ENCODE measurements at places on chromosomes 7 and 10.

GRCh38 chr10:118207470-118208007 is 134.6 kb downstream of the FAM204A start:
- DNase-seq, result no peak

- DNase-seq, result no peak
Measured at GRCh38 chr7:103912891-103913605, 76.4 kb downstream of the RELN start.

- no peak for DNase-seq
Measured at GRCh38 chr10:44425466-44425865, 40.6 kb upstream of the CXCL12 start.

GRCh38 chr7:17501441-17502212 is 203.2 kb downstream of the AHR start:
- no peak for DNase-seq

DNA sequence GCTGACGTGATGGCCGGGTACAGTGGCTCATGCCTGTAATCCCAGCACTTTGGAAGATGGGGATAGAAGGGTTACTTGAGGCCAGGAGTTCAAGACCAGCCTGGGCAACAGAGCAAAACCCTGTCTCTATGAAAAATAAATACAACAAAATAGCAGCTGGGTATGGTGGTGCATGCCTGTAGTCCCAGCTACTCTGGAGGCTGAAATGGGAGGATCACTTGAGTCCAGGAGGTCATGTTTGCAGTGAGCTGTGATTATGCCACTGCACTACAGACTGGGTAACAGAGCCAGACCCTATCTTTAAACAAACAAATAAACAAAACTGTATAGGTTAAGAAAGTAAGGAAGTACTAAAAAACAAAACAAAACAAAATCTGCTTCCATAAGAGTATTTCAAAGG is 6.2 kb upstream of the CUL2 start:
- no peak for DNase-seq

DNA sequence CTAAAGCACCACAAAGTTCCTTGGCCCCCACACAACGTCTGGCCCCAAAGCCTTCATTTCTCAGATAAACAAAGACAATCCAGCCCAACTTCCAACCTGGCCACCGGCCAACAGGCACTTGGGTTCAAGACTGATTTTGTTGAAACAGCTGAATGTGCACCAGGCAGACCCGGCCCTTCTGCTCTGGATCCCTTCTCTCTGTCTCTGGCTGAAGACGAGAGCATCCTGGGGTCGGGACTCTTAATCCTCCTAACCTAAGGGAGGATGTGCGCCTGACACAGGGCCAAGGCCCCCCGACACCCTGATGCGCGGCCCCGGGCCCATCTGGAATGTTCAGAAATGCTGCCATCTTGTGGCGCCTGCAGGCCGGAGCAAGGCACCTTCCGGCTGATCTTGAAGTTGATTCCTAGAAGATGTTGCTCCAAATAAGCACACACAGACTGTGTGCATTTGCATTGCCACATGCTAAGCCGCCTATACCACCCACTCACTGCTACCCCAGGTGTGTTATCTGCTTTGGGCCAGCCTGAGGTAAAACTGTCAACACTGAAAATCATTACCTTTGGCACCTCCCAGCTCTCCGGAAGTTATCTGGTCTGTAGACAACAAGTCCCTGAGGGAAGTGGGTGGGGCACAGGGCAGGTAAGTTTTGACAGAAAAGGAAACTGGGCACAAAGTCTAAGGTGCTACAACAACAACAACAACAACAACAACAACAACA is 98.4 kb upstream of the HABP2 start:
- DNase-seq, result peak; percentile 5

GRCh38 chr7:145696071-145696470 is 420.5 kb upstream of the CNTNAP2 start:
- DNase-seq, result no peak

DNA sequence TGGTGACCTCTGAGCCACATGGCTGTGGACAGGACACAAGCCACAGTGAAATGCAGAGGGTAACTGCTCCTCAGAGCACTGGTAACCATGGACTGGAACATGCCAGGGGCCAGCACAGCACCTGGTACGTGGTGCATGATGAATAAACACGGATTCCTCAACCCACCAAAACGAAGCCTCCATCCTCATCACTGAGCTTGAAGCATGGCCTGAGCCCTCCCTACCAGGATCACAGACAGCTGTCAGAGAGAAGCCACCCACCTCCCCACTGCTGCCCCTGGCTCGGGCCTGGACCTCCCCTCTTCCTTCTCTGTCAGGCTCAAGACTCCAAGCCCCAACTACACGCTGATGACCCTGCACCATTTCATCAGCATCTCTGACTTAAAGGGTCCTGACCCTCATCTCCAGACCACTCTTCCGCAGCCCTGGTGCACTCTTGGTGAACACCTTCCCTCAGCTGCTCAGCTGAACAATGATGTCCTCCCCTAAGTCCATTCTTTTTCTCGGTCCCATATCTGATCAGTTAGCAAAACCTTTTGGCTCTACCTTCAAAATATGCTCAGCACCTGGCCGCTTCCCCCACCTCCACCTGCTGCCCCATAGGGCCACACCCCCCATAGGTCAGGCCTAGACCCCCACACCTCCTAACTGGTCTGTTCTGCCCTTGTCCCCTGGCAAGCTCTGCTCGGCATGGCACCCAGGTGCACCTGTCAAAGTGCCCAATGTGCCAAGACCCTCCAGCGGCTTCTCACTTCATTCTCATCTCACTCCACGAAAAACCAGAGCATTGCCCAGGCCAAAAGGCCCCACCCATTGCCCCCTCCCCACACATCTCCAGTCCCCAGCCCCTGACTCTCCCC is 141.1 kb downstream of the MAPK8 start:
- DNase-seq, result no peak

DNA sequence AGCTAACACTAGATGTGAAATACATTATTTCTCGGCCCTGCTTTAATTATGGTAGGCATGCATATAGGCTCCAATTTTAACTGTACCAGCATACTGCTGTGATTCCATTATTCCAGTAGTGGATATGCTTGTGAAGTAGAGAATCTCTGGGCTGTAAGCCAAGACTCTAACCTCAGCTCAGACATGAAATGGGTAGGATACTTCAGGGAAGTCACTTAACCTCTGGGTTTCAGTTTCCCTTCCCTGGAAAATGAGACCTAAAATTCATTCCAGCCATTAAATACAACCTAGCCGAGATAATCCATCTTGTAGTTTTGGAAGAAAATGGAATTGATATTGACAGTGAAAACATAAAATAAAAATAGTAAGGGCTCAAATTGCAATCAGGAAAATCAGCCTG is 59.6 kb upstream of the TRIL start:
- no peak for DNase-seq

DNA sequence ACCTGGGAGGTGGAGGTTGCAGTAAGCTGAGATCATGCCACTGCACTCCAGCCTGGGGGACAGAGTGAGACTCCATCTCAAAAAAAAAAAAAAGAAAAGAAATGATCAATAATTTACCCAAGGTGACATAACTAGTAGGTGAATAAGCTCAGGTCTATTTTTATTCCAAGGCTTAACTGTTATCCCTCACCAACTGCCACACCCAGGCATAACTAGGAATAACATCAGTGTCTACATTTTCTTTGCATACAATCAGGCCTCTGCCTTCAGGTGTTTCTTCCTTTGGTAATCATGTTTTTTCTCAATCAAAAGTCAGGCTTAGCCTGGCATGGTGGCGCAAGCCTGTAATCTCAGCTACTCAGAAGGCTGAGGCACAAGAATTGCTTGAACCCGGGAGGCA is 26.6 kb downstream of the CPEB3 start:
- DNase-seq, result no peak

- no peak for DNase-seq
Measured at GRCh38 chr7:143906895-143907294, 4.9 kb upstream of the TCAF1 start.

- no peak for DNase-seq
Measured at GRCh38 chr10:34866848-34867247, 51.8 kb upstream of the PARD3 start.

DNA sequence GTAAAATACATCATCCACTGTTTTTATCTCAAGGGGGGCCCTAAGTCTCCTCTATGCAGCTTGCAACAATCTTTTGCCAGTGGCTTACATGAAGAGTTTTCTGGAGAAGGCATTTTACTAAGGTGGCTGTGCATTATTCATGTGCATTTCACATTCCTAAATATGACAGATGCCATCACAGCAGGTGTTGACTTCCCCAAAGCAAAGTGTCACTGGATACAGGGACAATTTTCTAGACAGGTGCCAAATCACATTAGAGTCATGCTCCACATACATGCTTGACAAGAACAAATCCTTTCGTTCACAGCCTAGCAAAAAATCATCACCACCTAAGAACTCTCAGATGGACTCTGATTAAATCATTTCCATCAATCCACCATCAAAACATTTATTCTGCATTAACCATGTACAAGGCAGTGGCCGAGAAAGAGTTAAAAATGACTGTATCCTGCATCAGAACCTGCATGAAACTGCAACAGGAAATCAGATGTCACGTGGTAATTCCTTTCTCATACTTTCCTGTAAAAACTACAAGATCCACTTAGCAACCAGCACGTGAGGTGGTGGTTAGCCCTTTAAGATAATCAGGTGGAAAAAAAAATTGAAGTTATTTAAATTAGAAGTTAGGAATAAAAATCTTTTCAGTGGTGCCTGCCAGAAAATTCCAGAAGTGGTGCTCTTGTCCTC is 88.2 kb upstream of the AFAP1L2 start:
- peak; percentile 40 for DNase-seq

DNA sequence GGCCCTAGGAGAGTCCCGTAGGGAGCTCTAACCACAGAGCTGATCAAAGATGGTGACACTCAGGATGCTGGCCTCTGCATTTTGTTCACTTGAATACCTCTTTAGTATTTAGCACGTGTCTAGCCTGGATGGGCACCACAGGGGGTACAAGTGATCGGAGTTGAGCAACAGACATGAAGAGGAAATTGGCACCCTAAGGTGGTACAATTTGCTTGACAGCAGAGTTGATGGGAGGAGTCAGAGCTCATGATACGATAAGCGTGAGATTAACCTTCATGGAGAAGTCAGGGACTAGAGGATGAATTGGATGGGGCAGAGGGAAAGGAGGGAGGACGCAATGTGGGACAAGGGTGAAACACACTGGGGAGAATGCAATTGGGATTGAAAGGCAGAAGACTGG is 9.9 kb upstream of the ZNF212 start:
- DNase-seq, result no peak

GRCh38 chr7:64793106-64793755 is 997 bp upstream of the ZNF138 start:
- DNase-seq, result peak; percentile 7

DNA sequence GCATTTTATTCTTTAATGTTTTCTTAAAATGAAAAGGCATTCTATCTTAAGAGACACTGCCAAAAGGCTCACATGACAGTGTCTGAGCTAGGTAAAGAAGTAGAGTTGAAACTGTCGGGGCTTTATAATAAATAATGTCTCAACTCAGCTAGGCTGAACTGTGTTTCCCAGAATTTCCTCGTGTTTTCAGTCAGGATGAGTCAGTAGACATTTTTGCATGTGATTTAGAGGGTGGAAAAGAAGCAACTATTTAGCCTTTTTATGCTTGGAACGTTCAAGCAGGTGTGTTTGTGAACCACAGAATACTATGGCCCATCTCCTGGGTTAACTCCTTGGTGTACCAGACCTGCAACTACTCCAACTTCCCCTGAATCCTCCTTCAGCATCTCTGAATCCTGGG is 23.4 kb upstream of the LIPA start:
- no peak for DNase-seq

- DNase-seq, result no peak
Measured at GRCh38 chr7:108227366-108227765, 97.2 kb upstream of the LAMB4 start.

DNA sequence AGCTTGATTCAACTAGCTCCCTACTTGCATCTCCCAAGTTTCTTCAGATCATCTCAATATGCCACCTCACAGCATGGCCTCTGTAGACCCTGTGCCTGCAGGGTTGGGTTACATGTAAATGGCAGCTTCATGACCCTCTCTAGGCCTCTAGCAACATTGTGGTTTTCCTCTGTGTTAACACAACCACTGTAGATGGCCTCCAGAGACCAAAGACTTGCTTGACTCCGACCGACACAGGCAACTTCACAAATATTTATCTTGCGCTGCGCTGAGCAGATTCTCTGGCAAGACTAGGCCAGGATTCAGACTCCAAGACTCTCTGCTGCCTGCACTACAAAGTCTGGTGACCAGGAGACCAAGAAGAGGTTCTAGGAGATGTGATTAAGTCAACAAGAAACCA is 75.9 kb downstream of the CNOT4 start:
- no peak for DNase-seq

DNA sequence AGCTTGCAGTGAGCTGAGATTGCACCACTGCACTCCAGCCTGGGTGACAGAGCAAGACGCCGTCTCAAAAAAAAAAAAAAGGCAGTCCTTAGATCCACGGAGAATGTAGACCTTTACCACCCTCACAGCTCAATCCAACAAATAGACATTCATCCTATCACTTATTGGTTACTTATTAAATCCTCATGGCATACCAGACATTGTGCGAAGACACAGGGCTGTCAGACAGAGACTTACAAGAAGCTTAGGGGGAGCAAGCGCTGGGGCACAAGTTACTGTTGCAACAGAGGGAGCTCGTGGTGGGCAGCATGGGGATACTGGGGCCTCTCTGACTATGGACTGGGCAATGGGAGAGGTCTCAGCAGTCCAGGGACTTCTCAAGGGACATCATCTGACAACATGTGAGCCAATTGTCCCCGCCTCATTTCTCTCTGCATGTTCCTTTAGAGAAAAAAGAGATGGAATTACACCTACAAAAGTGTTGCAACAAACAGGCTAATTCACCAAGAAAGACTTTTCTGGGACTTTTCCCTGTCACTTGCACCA is 82.8 kb upstream of the TNS3 start:
- no peak for DNase-seq

GRCh38 chr7:50265968-50266634 is 38.4 kb upstream of the IKZF1 start:
- DNase-seq, result peak; percentile 32

DNA sequence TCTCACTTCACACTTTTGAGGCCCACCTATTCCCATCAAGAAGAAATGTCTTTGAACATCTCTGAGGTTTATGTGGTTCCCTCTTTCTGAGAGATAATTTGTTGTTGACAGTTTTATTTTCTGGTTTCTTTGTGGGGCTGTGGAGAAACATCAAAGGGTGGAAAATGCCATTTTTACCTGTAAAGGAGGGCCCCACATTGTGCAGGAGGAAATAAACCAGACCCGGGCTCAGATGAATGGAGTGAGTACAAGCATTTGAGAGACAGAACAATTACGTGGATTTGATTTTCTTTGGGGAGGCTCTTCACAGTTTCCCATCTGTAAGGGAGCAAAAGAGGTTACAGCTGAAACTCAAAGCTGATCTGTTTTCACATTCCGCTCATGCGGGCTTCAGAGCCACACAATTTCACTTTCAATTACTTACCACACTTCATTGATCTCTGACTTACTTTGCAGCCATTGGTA is 29.8 kb downstream of the ITPRIP start:
- peak; percentile 48 for DNase-seq

DNA sequence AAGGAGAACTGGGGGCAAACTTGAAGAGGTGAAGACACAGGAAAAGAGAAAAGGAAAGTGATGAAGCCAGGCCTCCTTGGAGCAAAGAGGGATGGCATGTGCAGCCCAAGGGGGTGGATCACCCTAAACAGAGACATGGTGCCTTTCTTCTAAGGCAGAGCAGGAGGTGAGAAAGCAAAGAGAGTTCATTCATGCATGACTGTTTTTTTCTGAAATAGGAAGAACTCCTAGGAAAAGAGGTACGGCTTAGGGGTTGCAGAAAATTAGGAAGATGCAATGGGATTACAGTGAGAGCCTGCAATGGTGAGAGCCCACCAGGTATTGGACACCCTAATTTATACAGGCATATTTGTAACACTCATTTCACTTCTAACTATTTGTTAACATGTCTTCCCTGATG is 15.9 kb downstream of the ITGB1 start:
- no peak for DNase-seq

All from CD4-positive, alpha-beta T cell treated with Interleukin-17A for 4 hours (primary cell).